ENCODE measurements at places on chromosomes 1 and 21.

- DNase-seq = no peak
Measured at GRCh38 chr1:157095551-157095950, 4.1 kb downstream of the ETV3L start.

GRCh38 chr1:244992833-244993232 lies 128.5 kb upstream of the HNRNPU start:
- no peak for DNase-seq

DNA sequence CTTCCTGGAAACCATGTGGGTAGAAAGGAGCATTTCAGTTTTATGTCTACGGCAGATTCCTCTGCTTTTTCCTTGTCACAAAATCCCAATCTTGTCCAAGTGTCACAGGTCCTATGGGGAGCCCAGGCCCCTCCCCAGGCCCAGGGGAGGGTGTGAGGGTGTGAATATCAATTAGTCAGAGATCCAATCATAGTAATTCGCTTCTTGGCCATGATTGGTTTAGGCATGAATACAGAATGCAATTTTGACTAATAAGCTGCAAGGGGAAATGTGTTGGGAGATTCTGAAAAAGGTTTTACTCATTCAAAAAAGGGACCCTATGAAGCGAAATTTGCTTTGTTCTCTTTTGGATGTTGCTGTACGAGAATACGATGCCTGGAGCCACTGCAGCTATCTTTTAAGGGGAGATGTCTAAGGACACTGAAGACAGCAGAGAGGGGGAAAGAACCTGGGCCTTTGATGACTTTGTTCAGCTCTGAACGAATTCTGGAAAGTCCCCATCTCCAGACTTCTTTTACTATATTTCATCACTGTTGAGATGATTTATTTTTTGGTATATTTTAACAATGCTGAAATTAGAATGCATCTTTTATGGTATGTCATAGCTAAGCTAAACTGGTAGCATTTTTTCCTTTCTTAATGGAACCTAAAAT lies 18.2 kb downstream of the TSPAN2 start:
- DNase-seq = no peak

- no peak for DNase-seq
Measured at GRCh38 chr1:192496369-192497056, 79.1 kb upstream of the RGS1 start.

- DNase-seq = no peak
Measured at GRCh38 chr1:154104433-154105082, 50.3 kb downstream of the NUP210L start.

DNA sequence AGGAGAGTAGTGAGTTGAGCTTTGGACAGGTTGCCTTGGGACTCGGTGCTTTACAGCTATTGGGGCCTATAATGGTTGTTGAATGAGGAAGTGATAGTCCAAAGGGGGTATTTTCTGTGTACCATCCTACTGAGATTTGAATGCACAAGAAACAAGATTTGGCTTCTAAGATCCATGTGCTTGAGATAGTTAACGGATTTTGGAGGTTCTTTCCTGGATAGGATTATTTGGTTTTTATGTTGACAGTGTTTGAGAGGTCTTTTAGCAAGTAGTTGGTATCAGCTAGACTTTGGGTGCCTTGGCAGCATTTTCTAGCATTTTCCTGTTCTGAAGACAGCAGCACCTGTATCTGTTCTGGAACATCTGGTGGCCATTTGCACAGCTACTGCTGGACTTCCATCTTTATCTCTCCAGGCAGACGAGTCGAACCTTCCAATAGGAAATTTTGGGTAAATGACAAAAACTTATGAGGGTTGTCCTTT lies 3.6 kb upstream of the SCAF4 start:
- no peak for DNase-seq

DNA sequence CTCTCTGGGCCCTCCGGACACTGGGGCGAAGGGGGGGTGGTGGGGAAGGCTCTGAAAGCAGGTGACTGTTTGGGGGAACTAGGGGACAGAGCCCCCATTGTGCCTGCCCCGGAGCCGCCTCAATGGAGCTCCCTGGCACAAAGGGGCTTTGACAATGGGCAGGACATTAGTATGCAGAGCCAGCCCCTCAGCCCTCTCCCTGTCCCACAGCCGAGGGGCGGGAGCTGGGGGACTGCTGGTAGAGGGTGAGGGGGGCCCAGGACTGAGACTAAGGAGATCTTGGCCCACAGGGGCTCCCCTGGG lies 7.8 kb downstream of the KCNJ10 start:
- no peak for DNase-seq

- DNase-seq = no peak
Measured at GRCh38 chr1:23475134-23475628, 8.8 kb downstream of the ASAP3 start.

- DNase-seq = no peak
Measured at GRCh38 chr1:98398092-98398491, 263.4 kb upstream of the SNX7 start.

- no peak for DNase-seq
Measured at GRCh38 chr1:15016526-15016925, 137.0 kb upstream of the TMEM51 start.

DNA sequence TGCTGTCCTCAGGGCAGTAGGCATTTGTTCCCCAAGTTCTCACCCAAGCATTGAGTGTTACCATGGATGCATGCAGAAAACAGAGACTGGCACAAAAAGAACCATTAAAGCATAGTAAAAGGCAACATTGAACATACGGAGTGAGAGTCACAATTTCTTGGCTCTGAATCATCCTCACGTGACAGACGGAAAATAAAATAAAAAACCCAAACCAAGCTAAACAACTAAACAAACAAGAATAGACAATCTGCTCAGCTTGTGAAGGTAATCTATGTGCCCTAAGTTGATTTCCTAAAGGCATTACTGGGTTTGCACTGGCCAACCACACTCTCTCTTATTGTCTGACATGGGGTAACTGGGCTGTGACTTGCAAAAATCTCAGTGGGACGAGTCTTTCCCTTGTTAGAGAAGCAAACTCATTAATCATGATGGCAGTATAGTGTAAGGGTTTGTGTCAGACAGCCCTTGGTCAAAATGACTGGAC lies 306.0 kb downstream of the ASTN1 start:
- DNase-seq = no peak

- DNase-seq = no peak
Measured at GRCh38 chr21:8993284-8993942, 1528.0 kb upstream of the TPTE start.

GRCh38 chr1:229619614-229620013 lies 6.3 kb downstream of the TAF5L start:
- no peak for DNase-seq

DNA sequence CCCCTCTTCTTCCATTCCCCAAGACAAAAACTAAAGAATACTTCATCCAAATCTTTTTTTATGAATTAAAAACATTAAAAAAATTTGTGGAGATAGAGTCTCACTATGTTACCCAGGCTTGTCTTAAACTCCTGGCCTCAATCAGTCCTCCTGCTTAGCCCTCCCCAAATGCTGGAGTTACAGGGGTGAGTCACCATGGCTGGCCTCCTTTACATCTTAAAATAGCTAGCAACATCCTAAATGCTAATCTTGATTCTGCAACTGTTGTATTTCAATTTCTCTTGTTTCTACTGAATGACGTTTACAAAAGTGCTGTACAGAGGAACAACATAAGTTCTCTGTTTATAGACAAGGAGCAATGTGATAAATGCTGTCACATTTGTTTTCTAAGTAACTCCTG lies 483.5 kb downstream of the ADGRL2 start:
- no peak for DNase-seq

DNA sequence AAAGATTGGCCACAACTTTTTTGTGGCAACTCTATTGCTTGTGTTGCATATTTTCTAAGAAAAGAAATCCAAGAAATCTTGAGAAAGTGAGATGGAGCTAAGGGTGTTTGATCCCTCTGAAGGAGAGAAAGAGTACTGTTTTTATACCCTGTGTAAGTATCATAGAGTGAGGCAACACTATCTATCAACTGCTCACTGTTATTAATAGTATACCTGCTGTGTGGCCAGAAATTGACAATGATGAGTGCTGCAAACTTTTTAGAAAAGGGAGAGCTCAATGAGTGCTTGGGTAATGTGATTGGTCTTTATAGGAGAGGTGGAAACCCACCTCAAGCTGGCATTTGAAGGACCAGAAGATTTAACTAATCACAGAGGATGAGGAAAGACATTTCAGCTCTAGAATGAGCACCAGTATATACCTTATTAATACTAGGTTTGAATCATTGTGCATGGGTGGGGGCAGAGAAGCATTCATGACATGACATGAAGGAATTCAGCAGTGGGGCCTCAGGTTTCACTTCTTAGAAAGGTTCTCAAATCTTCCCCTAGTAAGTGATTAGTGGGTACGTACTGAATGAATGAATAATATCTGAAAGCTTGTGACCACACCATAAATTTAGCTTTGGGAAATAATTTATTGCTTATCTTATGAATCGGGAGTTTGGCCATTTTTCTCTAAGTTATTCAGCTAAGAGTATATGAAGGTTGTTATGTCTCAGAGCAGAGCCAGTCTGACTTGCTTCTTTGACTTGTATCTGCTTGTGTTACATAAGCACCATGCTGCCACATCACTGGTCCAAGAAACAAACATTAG lies 169.2 kb upstream of the SGIP1 start:
- no peak for DNase-seq

DNA sequence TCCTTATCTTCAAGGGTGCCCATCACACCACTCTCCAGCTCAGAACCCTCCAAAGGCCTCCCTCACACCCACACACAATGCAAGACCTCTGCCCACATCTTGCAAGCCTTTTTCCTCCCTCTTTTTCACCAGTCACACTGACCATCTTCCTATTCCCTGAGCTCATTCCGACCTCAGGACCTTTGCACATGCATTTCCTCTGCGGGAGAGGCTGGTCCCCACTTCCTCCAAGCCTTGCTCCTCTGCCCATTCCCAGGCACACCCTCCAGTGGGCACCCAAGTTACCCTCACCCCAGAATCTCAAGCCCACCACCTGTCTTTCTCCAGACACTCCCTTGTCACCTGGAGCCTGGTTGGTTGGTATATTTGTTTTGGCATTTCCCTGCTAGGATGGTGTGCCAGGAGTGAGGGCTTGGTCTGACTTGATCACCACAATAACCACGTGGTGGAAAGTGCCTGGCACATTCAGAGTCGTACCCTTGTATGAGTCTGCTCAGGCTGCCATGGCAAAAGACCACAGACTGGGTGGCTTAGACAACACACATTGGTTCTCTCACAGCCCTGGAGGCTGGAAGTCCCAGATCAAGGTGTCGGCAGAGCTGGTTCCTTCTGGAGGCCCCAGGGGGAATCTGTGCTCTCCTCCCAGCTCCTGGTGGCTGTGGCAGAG lies 13.2 kb downstream of the MX2 start:
- peak; percentile 14 for DNase-seq

DNA sequence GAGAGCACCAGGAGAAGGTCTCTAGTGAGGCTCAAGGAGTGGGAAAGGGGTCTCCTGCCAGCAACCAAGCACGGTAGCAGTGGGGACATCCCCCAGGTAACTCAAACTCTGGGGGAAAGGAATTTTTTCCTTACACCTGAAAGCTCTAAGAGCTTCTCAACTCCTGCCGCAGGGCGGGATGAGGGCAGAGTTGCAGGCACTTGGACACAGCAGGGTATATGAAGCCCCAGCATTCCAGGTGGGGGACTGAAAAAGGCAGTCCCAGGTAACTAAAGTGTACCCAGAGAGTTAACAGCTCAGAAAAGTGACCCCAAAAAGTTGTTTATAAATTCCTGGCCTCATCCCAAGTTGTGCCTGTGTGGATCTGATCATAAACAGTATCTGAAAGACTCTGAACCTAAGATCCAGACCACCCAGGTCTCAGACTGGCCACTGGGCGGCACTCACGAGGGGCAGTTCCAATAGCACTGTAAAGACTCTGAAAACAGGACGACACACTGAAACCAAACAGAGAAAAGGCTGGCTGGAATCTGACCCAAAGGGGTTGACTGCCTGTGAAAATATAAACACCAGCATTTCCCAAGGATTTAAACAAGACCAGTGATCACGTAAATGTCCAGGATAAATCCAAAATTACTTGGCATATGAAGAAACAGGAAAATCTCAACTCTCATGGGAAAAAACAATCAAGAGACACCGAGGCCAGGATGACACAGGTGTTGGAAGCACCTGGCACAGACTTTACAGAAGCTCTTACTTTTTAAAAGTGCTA lies 47.5 kb downstream of the HSF2BP start:
- DNase-seq = peak; percentile 66

- no peak for DNase-seq
Measured at GRCh38 chr1:165179306-165179705, 177.2 kb downstream of the LMX1A start.
